ENCODE measurements at places on chromosomes 3 and 15.

DNA sequence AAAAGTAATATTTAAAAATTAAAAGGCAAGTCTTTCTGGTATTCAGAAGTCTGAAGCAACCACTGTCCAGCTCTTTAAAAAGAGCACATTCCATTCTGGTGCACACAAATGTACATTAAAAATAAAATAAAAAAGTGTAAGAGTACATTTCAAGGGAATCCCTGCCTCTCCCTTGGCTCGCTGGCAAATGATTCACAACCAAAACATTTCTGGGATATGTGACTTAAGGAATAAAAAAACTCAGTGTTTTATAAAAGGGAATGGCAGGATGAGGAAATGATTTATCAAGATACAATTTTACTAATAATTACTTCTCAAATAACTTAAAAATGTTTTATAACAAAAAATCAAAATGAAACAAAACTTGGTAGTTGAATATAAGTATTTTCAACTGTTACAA is 23.8 kb upstream of the ANXA2 start:
- DNase-seq, result no peak

DNA sequence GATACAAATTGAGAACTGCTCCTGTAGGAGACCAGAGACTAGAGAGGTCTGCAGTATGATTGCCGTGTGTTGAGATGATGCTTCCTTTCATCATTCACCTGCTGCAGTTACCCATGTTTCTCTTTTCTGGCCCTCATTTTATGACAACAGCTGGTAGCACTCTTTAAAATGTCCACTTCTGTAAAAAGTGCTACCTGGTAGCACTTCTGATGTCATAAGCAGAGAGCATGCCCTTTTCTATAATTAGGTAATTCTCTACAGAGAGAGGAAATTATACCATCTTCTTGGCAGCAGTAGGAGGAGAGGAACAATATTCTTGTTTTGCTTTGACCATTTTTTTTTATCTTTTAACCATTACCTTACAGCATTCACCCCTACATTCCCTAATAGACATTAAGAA is 123.8 kb downstream of the PPM1L start:
- no peak for DNase-seq

- no peak for DNase-seq
Observed at GRCh38 chr3:17640466-17640865, 102.0 kb downstream of the TBC1D5 start.

DNA sequence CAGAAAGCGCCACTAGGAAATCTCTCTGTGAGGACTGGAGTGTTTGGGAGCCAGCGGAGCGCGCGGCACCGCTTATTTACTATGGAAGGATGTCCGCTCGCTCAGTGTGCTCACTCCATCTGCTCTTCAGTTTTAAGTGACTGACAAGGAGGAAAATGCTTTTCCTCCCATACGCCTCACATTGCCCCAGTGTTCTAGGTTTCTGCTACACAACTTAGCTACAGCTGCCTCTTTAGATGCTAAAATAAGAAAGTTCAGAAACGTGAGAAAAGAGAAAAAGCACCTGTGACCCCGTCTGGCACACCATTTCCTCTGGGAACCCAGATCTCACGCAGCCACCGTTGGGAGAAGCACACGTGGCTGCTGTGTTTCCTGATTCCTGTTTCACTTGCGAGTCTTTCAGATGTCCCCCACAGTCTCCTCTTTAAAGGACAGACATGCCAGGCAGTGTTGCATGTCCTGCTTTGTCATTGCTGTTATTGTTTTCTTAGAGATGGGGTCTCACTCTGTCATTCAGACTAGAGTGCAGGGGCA is 11.7 kb upstream of the MUSTN1 start:
- no peak for DNase-seq

- no peak for DNase-seq
Observed at GRCh38 chr3:86771741-86772512, 219.0 kb downstream of the VGLL3 start.

DNA sequence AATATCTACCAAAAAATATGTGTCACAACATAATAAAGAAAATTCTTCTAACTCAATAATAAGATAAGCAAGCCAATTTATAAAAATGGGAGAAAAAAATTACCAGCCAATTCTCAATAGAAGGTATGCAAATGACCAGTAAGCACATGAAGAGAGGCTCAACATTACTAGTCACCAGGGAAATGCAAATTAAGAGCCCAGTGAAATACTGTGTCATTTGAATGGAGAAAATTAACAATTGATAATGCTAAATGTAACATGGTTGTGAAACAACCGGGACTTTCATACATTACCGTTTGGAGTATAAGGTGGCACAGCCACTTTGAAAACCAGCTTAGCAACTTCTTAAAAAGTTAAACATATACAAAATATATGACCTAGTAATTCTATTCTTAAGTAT is 460.7 kb downstream of the IGSF11 start:
- no peak for DNase-seq

GRCh38 chr3:110414855-110415254 is 656.8 kb upstream of the NECTIN3 start:
- DNase-seq, result no peak

DNA sequence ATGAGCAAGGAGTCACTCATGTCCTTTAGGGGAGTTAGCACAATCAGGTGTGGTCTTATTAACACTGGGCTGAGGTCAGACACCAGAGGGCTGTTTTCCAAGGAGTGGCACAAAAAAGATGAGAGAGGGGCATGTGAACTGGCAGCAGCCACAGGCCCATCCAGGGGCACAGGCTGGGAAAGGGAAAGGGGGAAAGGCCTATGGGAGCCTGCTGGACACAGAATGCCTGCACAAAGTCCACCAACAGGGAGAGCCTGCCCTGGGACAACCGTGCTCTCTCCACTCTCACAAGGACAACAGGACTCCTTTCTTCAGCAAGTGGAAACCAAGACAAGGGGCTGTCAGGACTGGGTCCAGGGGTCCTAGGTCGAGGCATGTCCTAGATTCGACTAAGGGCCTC is 109.6 kb downstream of the ADCY5 start:
- DNase-seq, result no peak

DNA sequence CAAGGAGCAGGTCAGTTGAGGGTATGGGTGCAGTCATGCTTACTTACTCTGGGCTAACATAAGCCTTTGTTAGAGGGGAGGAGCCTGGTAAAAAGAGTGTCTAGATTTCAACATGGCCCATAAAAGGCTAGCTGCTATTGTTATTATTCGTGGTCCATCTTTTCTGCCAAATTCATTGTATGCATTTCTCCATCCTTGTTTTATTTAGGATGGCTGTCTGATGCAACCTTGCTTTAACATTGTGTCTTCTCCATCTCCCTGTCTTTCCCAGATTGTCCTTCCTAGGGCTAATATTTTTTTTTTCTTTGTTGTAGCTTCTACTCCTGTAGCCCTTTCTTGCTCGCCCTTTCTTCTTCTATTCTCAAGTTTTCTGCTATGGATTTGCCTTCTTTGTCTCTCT is 12.6 kb downstream of the RBMS3 start:
- no peak for DNase-seq

GRCh38 chr15:51307811-51308210 is 30.6 kb downstream of the CYP19A1 start:
- DNase-seq, result no peak

GRCh38 chr3:14141144-14141543 is 16.3 kb downstream of the TMEM43 start:
- DNase-seq, result no peak

DNA sequence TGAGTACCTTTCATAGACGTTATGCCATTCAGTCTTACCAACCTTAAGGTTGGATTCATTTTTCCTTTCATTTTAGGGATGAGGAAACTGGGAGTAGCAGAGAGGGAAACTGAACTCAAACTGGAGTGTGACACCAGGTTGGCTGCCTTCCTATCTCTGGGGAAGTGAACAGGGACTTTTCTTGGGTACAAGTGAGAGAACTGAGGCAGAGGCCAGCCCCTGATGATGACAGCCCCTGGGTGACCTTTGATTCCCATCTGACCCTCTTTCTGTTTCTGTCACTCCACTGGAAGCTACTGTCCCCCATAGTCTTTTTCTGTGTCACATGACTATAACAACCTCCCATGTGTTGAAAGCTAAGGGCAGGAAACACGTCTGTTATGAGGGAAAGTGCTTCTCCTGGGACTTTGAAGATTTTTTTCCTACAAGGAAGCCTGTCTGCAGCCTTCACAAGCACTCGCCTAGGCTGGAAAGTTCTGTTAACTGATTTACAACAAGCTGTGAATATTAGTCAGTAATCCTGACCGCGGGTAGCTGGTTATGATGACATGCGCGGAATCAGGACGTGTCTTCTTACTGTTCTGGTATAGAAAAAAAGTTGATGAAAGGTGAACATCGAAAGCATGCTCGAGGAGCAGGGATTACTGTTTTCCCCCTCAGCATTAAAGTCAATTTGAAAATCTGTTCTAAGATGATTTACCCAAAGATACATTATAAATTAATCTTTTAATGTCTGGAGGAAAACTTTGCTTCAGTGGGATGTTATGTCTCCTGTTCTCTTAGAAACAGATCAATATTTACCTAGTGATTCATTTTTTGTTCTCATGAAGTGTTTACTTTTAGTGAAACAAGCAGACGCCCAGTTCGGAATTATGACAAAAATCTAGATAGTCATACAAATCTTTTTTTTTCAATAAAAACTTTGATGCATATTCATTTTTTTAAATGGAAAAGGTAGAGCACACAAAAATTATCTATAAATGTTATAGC is 31.5 kb downstream of the ABHD2 start:
- no peak for DNase-seq

GRCh38 chr3:72213296-72214065 is 428.5 kb upstream of the PROK2 start:
- DNase-seq, result no peak

- DNase-seq, result no peak
Observed at GRCh38 chr3:111892070-111892469, 33.0 kb downstream of the PHLDB2 start.

GRCh38 chr15:60118146-60118545 is 114.0 kb downstream of the FOXB1 start:
- no peak for DNase-seq

DNA sequence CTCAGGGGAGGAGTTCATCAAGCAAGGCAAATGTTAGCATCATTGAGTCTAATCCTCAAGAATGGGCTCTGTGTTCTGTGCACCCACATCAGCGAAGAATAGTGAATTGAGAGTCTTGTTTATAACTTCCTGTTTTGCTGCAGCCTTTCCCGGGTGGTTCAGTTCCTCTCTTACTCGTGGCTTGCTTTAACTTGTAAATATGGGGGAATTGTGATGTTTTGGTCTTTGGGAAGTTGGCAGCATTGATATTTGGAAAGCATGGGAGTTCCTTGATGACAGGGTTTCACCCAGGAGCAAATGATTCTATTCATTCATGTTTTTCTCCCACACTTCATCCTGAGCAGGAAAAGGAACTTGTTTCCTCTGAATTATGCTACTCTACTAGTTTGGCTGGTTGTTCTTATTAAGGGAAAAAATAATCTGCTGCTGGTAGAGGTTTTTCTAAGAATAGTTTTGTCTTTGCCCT is 40.4 kb downstream of the GPD1L start:
- DNase-seq, result no peak

GRCh38 chr3:45607790-45608189 is 13.2 kb downstream of the LIMD1 start:
- DNase-seq, result no peak

DNA sequence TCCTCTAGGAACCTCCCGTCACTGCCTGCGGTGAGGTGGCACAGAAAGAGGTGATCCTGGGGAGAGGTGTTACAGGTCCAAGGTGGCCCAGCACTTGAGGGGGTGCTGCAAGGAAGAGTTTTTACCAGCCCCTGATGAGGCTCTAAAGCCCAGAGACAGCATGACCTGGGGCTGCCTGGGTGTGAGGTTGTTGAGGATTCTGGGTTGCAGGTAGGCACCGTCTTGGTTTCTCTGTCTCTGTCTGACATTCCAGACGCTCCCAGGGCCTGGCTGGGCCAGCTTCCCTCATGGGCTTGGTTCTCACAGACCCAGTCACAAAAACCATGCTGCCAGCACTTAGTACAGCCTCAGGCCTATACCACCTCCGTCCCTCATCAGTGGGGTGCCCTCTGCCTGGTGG is 31.1 kb downstream of the DNAJB8 start:
- no peak for DNase-seq

DNA sequence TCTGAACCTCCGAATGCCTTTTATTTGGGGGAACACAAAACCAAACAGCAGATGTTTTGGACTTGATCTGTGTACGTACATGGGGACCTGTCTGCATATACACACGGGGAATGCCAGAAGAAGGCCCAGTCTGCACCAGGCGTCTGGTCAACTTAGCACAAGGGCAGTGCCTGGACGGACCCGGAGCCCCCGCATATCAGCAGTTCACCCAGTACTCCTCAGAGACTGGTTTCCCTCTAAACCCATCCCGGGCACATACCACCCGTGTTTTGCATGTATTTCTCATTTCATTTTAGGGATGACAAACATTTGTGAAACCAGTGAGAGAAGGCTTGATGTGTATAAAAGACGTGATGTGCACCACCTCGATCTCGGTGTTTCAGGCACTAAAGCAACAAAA is 49.7 kb downstream of the KLHL25 start:
- DNase-seq, result no peak

DNA sequence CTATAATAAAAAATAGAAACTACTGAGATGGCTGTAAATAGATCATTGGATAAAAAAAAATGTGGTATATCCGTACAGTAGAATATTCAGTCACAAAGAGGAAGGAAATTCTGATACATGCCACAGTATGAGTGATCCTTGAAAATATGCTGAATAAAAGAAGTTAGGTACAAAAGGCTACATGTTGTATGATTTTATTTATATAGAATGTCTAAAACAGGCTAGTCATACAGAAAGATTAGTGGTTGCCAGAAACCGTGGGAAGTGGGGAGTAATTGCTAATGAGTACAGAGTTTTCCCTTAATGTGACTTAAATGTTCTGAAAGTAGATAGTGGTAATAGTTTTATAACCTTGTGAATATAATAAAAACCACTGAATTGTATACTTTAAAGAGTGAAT is 24.9 kb upstream of the FAH start:
- DNase-seq, result no peak

- no peak for DNase-seq
Observed at GRCh38 chr3:12501360-12502020, 17.2 kb downstream of the TSEN2 start.

DNA sequence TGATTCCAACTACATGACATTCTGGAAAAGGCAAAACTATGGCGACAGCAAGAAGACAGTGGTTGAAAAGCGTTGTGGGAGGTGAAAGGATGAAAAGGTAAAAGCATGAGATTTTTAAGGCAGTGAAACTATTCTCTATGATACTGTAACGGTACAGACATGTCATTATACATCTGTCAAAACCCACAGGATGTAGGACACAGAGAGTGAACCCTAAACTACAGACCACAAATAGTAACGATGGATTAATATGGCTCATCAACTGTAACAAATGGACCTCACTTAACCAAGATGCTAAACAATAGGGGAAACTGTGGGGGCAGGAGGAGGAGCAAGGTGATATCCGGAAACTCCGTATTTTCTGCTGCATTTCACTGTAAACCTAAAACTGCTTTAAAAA is 39.1 kb downstream of the MYO9A start:
- DNase-seq, result no peak

DNA sequence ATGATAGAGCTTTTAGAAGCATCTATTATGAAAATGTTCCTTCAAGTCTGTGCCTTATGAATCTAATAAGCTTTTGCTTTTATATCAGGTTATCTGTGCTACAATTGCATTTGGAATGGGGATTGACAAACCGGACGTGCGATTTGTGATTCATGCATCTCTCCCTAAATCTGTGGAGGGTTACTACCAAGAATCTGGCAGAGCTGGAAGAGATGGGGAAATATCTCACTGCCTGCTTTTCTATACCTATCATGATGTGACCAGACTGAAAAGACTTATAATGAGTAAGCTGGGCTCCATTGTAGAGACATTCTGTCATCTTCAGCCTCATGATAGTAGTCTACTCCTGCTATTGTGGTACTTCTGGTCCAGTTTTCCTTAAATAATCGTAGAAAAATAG is 73.4 kb downstream of the BLM start:
- DNase-seq, result no peak

- DNase-seq, result no peak
Observed at GRCh38 chr3:138846262-138846791, 11.6 kb upstream of the PIK3CB start.

All from activated CD4-positive, CD25-positive, alpha-beta regulatory T cell treated with anti-CD3 and anti-CD28 coated beads, Interleukin-2, amount 50 U/mL, for 72 hours (primary cell).